Neural crest cell (in vitro differentiated cells): ENCODE measurements at places on chromosomes 2 and 18. TPM values are rescaled to one million over a fixed set of nuclear protein-coding genes. Genes with fewer than 3 reads are reported as not detected.

Gene KATNAL2
- total RNA-seq: 7.7 and 8.7 TPM in 2 replicates

DNA sequence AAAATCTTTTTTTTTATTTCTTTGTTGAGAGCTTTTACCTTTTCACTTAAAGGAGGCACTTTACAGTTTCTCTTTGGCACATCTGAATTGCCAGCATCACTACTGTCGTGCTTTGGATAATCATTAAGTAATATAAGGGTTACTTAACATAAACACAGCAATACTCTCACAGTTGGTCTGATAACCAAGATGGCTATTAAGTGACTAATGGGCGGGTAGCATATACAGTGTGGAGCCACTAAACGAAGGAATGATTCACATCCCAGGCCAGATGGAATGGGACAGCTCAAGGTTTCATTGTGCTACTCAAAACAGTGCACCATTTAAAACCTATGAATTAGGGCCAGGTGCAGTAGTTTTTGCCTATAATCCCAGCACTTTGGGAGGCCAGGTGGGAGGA lies 28.1 kb downstream of the USP37 start:
- H3K27ac ChIP-seq: no peak overlapping the region
- DNase-seq: no peak
- peaks cover 10% of the 10 kb centered on the region for H3K36me3 ChIP-seq
- no peak overlapping the region for H3K4me3 ChIP-seq

GRCh38 chr2:48691935-48692691 lies 63.4 kb downstream of the LHCGR start:
- H3K27me3 ChIP-seq: no peaks in the 10 kb centered on the region
- H3K4me1 ChIP-seq: peaks cover 12% of the 10 kb centered on the region
- DNase-seq: no peak

- no peaks in the 10 kb centered on the region for H3K27me3 ChIP-seq
- peaks cover 67% of the 10 kb centered on the region for H3K4me1 ChIP-seq
- DNase-seq: no peak
- peak overlapping the region; percentile 79 for H3K27ac ChIP-seq
Measured at GRCh38 chr2:181370126-181370525, 87.1 kb upstream of the ITGA4 start.

- H3K36me3 ChIP-seq: peaks cover 7% of the 10 kb centered on the region
- no peaks in the 10 kb centered on the region for H3K27me3 ChIP-seq
- no peak overlapping the region for H3K4me3 ChIP-seq
- no peaks in the 10 kb centered on the region for H3K4me1 ChIP-seq
- no peak for DNase-seq
- H3K27ac ChIP-seq: no peak overlapping the region
Measured at GRCh38 chr18:80253871-80254492, 6.7 kb upstream of the PARD6G start.

DNA sequence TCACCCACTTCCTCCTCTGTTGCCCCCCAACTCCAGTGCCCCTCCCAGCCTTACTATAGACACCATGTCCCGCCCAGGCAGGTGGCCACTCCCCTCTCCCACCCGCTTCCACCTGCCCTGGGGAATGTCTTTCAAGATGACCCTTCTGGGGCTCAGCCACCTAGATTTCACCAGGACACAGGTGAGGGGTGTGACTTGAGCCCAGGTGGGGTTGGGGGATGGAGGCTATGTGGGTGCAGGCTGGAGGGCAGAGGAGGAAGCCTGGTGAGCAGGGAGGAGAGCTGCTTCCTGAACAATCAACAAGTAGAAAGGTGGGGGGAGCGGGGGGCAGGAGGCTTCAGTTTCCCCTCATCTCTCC lies 8.7 kb downstream of the ADRA2B start:
- DNase-seq: no peak
- H3K4me1 ChIP-seq: peaks cover 24% of the 10 kb centered on the region
- H3K27ac ChIP-seq: no peak overlapping the region
- H3K36me3 ChIP-seq: no peaks in the 10 kb centered on the region

DNA sequence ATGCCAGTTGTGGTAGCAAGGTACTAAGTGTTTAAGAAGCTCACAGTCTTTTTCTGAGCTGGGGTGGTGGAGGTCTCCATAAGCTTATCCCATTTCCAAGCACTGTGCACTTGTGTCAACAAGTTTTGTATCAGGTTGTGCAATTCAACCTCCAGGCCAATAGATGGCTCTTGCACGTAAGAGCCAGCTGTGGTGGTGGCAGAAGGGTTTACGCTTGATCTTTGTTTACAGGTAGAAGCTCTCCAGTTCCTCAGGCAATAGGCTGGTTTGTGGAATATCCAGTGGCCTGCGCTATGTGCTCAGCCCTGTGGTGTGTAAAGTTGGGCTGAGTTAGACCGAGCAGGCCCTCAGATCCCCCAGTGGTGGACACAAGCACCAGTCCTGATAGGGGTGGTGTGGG lies 89.7 kb upstream of the CNTNAP5 start:
- no peaks in the 10 kb centered on the region for H3K36me3 ChIP-seq
- H3K27me3 ChIP-seq: no peaks in the 10 kb centered on the region
- DNase-seq: no peak
- H3K27ac ChIP-seq: no peak overlapping the region
- H3K4me3 ChIP-seq: no peak overlapping the region

GRCh38 chr2:11947956-11948355 lies 201.5 kb downstream of the LPIN1 start:
- H3K27me3 ChIP-seq: no peaks in the 10 kb centered on the region
- no peaks in the 10 kb centered on the region for H3K36me3 ChIP-seq
- no peaks in the 10 kb centered on the region for H3K4me1 ChIP-seq
- DNase-seq: no peak
- H3K27ac ChIP-seq: no peak overlapping the region
- no peak overlapping the region for H3K4me3 ChIP-seq

GRCh38 chr2:17362956-17363355 lies 155.3 kb downstream of the RAD51AP2 start:
- no peak for DNase-seq
- H3K36me3 ChIP-seq: peaks cover 5% of the 10 kb centered on the region
- H3K27ac ChIP-seq: no peak overlapping the region
- peaks cover 15% of the 10 kb centered on the region for H3K27me3 ChIP-seq
- no peaks in the 10 kb centered on the region for H3K4me1 ChIP-seq
- no peak overlapping the region for H3K4me3 ChIP-seq
